Suprapubic skin (tissue), 4 donors: ENCODE measurements at places on chromosomes 4 and X. TPM values are rescaled to one million over a fixed set of nuclear protein-coding genes. Genes with fewer than 3 reads are reported as not detected.

- H3K36me3 ChIP-seq = no peaks in the 10 kb centered on the region
- DNase-seq = no peak
- H3K27ac ChIP-seq = no peak overlapping the region
- no peaks in the 10 kb centered on the region for H3K27me3 ChIP-seq
- H3K4me1 ChIP-seq = no peaks in the 10 kb centered on the region
Observed at GRCh38 chr4:7691982-7692381, 247.7 kb downstream of the AFAP1 start.

DNA sequence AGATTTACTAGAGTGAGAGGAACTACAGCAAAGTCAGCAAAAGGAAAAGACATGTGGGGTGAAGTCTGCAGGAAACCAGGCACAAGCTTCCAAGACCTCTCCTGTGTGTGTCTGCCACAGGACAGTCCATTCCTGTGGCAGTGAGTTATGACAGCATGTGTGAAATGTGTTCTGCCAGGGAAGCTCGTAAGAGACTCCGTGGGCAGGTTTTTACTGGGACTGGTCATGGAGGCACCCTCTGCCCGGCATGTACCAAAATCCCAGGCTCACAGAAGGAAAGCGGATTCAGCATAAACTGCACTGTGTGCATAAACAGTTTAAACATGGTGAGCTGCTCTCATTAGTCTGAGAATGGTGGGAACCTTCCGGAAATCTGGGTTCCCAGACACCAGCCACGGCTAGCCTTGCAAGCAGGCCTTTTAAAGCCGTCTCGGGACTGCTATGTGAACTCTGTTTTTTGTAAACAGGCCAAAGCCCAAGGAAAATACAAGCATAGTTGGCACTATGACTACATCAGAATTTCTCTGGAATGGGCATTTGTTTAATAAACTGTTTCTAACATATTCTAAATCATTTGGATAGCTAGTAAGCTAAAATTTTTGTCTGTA, 288.5 kb downstream of the TENM3 start:
- H3K27ac ChIP-seq = no peak overlapping the region
- H3K4me3 ChIP-seq = no peak overlapping the region
- DNase-seq = no peak
- H3K36me3 ChIP-seq = no peaks in the 10 kb centered on the region

GRCh38 chr4:176451443-176451842, 131.7 kb downstream of the SPCS3 start:
- no peaks in the 10 kb centered on the region for H3K36me3 ChIP-seq
- H3K27me3 ChIP-seq = no peaks in the 10 kb centered on the region
- DNase-seq = no peak
- H3K27ac ChIP-seq = no peak overlapping the region

The GPRASP2 gene
- 5.3 TPM for total RNA-seq

The RHOXF1 gene
- total RNA-seq = 3.6 TPM
